ENCODE measurements at places on chromosomes 11 and 22.

- DNase-seq = no peak
These were observed 1429.3 kb downstream of the BRD1 start for GRCh38 chr22:48398181-48398905.

- DNase-seq = no peak
These were observed 374.6 kb upstream of the FAT3 start for GRCh38 chr11:91850021-91850420.

- peak; percentile 82 for DNase-seq
These were observed at the start of gene PACS1 for GRCh38 chr11:66069715-66070603. Gene PACS1, plus strand, starts transcription at chr11:66070272. Its CDS starts 215 bp downstream, at chr11:66070487.

- DNase-seq = no peak
These were observed 62.7 kb upstream of the FTH1 start for GRCh38 chr11:62030071-62030684.

- no peak for DNase-seq
These were observed 173.7 kb downstream of the CEP164 start for GRCh38 chr11:117501237-117501898.

GRCh38 chr22:46830841-46831240, 68.4 kb downstream of the TBC1D22A start:
- DNase-seq = no peak

DNA sequence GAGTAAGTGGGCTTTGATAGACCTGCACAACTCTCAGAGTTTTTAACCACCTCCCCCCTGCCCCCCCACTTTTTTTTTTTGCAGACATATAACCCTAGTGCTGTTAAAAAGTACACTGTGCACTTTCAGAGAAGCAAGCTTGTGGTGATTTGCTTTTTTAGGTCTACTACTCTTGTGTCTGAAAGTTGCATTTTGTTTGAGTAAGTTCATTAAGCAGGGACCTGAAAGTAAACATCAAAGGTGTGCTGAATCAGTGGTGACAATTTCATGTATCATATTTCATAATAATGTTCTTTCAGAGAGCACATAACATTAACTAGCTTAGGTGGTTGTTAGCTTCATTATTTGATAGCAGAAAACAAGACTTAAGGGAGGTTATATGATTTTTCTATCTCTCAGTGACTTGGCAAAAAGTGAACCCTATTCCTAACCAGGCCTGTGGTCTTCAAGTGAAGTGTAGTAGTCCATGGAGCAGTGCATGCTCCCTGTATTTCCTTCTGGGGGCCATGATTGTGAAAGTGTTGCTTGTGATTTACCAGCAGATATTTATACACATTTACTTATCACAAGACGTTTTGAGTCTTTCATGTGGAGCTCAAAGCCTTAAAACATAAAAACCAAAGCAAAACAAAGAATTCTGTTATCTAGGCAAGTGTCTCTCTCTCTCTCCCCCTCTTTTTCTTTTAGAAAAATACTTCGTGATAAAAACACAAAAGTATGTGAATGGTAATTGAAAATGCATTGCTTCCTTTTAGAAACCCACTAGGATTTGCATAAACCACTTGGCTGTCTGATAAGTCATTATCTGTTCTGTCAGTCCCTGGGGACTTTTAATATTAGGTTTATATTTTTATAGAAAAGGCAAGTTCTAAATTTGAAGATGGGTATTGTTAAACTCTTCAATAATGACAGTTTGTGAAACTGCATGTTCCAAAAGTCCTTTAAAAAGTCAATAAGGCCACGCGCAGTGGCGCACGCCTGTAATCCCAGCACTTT, 7.5 kb upstream of the RAG2 start:
- no peak for DNase-seq

DNA sequence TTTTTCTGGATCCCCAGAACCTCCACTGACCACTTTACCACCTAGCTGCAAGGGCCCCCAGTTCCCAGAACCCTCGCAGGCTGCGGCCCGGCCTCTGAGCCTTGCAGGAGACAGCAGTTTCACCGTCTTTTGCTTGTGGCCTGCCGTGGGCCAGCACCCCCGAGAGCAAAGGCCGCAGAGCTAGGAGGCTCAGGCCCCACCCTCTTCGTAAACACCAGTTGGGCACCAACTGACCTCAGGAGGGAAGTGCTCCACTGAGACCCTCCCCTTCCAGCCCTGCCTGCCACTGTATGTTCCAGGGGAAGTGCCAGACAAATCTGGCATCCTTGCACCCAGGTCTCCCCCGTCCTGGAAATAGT, 23.4 kb upstream of the CREB3L1 start:
- no peak for DNase-seq

DNA sequence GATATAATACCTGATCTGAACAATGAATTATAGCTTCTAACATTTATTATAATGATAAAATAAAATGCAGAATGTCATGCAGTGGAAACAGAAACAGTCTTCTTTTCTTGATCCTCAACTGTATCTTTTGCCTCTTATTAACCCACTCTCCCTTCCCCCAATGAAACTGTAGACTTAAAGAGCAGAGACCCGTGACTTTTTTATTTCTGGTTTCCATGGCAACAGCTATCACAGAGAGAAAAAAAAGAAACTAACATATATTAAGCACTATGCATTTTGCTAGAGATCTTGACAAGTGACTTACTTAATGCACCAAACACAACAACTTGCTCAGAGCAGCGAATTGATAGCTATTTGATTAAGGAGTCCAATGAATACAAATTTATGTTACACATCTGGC, 69.3 kb downstream of the RAB38 start:
- no peak for DNase-seq

- peak; percentile 43 for DNase-seq
These were observed 2.8 kb upstream of the BSX start for GRCh38 chr11:122984186-122985011.

GRCh38 chr11:34706709-34707461, 86.0 kb downstream of the EHF start:
- DNase-seq = no peak

Data from H54 (cell line).